ENCODE measurements at places on chromosomes 13 and 19. TPM values are rescaled to one million over a fixed set of nuclear protein-coding genes. Genes with fewer than 3 reads are reported as not detected.

- no peak for DNase-seq
These were observed 8.7 kb downstream of the NDUFS7 start for GRCh38 chr19:1392407-1392806.

DNA sequence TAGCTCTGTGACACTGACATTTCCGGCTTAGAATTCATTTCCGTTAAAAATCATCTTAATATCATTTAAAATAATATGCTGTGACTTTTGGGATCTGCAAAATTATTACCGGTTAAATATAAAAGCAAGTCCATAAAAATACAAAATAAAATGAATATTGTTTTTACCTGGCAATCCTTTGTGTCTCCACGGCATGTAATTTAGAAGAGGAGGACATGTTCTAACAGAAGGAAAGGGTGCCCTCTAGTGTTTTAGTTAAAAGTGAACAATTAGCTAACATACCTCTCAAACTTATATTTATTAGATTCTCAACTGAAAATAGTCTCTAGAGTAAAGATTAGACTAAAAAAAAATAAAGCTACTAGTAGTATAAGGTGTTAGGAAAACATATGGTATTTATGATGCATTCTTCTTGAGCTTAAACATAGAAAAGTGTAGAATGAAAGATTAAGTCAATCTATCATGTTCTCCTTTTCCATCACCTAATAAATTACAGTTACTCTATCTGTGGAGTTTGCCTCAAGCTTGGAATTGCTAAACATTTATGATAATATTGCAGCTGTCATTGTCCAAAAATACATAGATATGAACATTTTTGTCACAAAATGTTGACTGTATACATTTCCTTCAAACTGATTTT, 676.7 kb upstream of the SPRY2 start:
- peak; percentile 89 for DNase-seq

- DNase-seq, result no peak
These were observed 157.8 kb downstream of the TNFSF13B start for GRCh38 chr13:108427355-108427754.

- DNase-seq, result no peak
These were observed 19.3 kb upstream of the TCF3 start for GRCh38 chr19:1671716-1672037.

GRCh38 chr13:43180837-43181236, 157.5 kb downstream of the DNAJC15 start:
- DNase-seq, result no peak

DNA sequence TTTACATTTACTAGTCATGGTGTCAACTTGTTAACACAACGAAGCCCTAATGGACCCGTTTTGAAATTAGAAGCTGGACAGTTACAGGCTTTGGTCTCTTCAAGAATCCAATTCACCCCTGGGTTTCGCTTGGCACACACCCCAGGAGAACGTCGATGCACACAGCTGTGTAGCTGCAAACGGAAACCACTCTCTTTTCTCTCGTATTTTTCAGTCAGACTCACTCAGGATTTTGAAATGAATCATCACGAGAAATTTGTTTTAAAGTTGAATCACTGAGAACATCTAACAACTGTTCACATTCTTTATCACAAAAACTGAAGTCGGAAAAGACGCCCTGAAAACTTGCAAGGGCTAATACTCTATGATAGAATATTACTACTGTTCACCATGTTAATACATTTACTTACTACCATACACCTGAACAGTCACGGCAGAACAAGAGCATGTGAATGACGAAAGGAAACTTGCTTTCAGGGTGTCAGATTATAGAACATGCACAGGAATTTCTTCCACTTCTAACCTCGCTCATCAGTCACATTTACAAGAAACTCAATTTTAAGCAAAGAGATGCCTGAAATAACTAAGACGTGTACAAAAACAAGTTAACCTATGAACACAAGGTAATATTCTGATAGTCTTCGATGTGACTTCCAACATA, 4.7 kb downstream of the PNMA8A start:
- no peak for DNase-seq

- no peak for DNase-seq
These were observed 1623.4 kb upstream of the PRR20A start for GRCh38 chr13:55517312-55517711.

- DNase-seq, result no peak
These were observed 14.3 kb downstream of the CRX start for GRCh38 chr19:47836038-47836437.

DNA sequence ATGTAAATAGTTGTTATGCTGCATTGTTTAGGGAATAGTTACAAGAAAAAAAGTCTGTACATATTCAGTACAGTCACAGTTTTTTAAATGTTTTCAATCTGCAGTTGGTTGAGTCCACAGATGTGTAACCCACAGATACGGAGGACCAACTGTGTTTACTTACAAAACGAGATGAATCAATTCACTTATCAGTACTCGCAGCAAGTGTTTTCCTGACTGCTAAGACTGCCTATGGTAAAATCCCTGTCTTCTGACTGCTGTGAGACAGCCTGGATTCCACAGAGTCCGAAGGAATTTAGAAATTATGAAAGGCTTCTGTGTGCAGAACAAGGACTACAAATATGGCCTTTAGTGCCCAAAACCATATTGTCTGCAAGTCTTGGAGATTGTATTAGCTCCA, 45.7 kb upstream of the C1QTNF9 start:
- DNase-seq, result no peak

- DNase-seq, result peak; percentile 38
These were observed at the start of gene KANK2 for GRCh38 chr19:11197291-11198174. Gene KANK2, minus strand, starts transcription at chr19:11197545. Its CDS starts 3,034 bp downstream, at chr19:11194511.

DNA sequence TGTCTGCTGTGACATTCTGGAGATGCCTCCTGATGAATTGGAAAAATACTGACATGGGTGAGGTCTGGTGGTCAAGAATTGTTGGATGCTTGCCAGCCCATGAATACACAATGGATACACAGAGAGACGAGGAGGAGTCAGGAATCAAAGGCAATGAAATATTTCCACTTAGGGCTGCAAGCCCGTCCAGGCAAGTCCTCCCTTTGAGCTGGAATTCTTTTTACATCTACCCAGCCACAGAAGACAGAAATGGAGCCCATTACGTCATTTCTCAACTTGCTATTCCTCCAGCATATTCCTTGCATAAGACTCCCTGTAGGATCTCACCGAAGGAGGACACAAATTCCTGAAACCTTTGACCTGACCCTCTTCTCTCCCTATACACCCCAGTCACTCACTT, 15.7 kb upstream of the IGFL4 start:
- DNase-seq, result no peak

- no peak for DNase-seq
These were observed 2.5 kb downstream of the RPS9 start for GRCh38 chr19:54203151-54203611.

DNA sequence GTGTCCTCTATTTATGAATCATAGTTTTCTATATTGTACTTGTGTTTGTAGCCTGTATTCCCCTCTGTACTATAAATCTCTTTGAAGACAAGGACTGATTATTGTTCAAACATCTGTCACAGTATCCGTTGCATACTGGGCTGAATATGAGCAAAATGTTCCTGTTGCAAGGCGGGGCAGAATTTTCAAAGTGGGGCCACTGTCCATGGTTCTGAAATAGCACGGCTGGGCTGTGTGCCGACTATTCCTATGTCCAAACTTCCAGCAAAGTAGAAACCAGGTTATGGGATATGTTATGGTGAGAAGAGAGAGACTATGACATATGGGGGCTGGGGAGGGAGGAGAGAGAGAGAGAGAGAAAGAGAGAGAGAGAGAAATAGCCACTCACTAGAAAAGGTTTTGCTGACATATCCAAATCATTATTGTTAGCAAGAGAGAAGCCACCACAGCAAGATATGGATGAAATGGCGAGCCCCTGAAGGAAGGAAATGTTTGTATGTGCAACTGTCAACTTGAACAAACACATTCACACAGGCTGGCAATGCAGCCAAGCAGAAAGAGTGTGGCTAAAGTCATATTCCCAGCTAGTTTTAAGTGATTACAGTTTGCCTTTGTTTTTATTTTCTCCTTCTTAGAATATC, 107.0 kb upstream of the GPR12 start:
- no peak for DNase-seq

The ZNF497 gene
- 4.7 TPM for total RNA-seq

The LILRA5 gene
- total RNA-seq, result not detected

The DKKL1 gene
- 7.3 TPM for total RNA-seq

The GRIK5 gene
- total RNA-seq, result 0.49 TPM

The SGTA gene
- 143 TPM for total RNA-seq

The ZNF579 gene
- total RNA-seq, result 10.0 TPM

The IGSF23 gene
- not detected for total RNA-seq

The RNASEH2B gene
- total RNA-seq, result 68.9 TPM

The AMH gene
- total RNA-seq, result 4.6 TPM

Measured in G401 (cell line).